CMK (cell line): ENCODE measurements at places on chromosomes 2 and 18.

- DNase-seq = no peak
These were observed 79.1 kb downstream of the FIGN start for GRCh38 chr2:163656622-163657280.

- DNase-seq = no peak
These were observed 1377.6 kb upstream of the PIK3C3 start for GRCh38 chr18:40577239-40577980.

DNA sequence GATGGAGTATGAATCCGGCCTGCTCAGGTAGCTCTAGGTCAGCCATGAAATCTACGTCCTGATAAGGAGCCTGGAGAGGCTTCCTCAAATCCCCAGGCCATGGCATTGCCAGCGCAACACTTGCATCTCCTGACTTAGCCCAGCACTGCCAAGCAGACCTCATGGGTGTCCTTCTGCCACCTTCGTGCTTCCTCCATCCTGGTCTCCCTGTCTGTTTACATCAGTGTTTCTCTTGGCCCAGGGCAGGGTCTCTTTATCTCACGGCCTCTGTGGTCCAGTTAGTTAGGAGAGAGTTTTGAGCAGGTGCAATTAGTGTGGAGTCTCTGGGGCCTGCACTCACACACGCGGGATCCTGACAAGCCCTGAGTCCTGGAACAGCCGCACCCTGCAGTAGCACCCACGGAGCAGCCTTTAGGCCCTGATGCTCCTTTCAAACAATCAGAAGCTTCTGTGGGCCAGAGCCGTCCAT lies 193.1 kb upstream of the ARL4C start:
- DNase-seq = no peak

DNA sequence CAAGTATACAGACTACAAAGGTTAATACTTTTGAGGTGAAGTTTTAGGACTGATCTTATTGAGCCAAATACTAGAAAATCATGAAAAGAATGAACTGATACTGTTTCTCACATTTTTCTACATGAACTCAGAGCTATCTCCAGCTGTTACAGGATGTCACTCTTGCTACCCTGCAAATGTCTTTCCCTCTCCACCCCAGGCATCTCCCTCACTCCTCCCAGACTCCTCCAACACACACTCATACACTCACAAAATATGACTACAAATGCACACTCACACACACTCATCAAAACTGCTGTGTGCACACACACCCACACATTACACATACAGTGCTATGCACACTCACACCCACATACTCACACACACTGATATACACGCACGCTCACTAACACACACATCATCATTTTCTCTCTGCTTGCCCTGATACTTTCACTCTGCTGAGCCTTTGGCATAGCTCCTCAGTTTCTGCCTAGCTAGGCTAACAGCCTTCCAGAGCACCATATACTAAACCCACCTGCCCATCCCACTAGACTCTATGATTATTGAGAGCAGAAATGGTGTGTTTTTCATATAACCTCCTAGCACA lies 273.3 kb downstream of the CD226 start:
- DNase-seq = no peak

DNA sequence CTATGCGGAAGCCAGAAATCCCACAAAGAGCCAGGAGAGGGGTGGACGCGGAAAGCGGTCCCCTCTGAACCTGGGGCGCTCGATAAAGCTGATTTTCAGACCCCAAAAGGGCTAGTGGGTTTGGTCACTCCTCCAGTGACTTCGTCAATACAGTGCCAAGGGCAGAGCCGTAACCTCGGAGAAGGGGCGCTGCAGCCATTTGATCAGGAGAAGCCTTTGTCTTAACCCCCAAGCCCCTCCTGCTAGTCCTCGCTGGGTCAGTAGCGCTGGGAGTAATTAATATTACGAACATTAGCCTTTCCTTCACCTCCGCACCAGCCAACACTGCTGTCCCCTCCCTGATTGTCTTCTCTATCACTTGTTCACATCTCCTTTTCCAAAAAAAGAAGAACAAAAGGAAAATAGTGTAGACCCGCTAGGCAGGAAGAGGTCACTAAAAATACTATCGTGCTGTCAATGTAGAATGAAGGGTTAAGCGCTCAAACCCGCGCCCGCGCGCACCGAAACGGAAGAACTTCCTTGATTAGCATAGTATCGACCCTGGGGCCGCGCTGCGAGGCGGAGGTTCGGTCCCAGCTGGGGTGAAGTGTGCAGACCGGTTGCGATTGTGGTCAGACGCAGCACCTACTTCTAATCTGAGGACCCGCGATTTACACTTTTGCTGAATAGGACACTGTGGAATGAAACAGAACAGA lies 63.2 kb upstream of the MAPRE2 start:
- peak; percentile 5 for DNase-seq
